GM12891 (cell line): ENCODE measurements at places on chromosomes 12 and 14.

DNA sequence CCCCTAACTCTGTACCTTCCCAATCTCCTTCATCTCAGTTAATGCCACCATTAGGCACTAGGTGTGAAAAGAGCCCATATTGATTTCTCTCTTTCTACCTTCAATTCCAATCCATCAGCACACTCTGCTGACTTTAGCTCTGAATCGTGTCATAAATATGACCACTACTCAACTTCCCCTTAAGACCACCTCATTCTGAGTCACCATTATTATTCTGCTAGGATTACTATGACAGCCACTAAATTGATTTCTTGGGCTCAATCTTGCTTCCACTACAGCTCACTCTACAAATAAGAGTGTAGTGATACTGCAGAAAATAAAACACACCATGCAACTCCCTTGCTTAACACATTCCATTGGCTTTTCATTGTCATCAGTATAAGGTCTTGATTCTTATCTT, 1449.0 kb upstream of the FLRT2 start:
- no peak for DNase-seq

DNA sequence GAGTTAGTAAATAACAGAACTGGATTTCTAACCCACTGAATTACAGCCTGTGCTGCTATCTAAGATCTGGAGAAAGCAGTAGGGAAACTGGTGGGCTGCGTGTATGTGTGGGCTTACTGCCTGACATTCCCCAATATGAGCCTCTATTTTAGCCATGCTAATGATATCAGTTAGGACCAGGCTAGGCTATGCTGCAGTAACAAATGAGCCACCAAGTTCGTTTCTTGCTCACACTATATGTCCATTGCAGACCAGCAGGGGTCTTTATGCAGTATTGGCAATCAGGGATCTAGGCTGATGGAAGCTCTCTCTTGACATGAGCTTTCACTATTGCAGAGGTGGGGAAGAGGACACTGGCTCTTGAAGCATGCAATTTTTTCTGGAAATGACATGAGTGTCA, 40.4 kb downstream of the FOS start:
- DNase-seq = no peak

- no peak for DNase-seq
Measured at GRCh38 chr12:131618303-131618658, 92.6 kb upstream of the SFSWAP start.

DNA sequence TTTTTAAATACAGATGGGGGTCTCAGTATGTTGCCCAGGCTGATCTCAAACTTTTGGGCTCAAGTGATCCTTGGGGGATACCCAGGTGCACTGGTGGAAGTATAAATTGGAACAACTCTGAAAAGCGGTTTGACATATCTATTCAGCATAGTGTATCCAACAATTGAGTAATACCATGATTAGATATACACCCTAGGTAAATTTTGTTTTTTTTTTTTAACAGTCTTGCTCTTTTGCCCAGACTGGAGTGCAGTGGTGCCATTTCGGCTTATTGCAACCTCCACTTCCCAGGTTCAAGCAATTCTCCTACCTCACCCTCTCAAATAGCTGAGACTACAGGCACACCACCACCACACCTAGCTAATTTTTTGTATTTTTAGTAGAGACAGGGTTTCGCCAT, 31.6 kb upstream of the SLC25A3 start:
- no peak for DNase-seq

DNA sequence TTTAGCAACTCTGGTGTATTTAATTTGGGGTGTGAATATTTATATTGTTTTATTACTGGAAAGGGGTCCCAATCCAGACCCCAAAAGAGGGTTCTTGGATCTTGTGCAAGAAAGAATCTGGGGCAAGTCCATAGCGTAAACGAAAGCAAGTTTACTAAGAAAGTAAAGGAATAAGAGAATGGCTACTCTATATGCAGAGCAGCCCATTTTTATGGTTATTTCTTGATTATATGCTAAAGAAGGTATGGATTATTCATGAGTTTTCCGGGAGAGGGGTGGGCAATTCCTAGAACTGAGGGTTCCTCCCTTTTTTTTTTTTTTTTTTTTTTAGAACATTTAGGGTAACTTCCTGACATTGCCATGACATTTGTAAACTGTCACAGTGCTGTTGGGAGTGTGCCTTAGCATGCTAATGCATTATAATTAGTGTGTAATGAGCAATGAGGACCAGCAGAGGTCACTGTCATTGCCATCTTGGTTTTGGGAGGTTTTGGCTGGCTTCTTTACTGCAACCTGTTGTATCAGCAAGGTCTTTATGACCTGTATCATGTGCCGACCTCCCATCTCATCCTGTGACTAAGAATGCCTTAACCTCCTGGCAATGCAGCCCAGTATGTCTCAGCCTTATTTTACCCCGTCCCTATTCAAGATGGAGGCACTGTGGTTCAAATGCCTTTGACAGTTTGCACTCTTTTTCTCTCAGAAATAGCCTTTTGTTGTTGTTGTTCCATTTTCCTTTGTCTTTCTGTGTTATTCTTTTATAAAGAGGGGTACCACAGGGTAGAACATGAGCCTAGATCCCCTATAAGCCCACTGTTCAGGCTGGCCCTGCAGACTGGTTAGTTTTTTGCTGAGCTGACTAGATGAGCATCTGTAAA, 75.5 kb upstream of the DCD start:
- DNase-seq = no peak

GRCh38 chr12:60072911-60073310, 477.1 kb downstream of the SLC16A7 start:
- DNase-seq = no peak

DNA sequence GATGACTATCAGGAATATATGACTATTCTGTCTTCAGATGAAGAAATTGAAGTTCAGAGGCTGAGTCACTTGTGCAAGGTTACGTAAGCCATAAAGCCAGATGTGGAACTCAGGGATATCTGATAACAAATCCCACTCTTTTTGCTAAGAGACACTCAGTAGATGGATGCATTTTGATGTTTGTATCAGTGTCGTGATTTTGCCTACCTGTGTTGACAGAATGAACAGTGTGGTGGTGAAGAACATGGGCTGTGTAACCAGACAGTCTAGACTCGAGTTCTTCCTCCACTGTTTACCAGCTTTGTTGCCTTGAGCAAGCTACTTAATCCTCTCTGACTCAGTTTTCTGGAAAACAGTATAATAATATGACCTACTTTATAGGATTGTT, 93.9 kb downstream of the DAAM1 start:
- no peak for DNase-seq

- DNase-seq = no peak
Measured at GRCh38 chr12:21973221-21973620, 32.0 kb upstream of the ABCC9 start.
